Left lung (tissue), 14 donors: ENCODE measurements at places on chromosomes 11 and 22.

- no peak overlapping the region for H3K4me3 ChIP-seq
- no peaks in the 10 kb centered on the region for H3K27me3 ChIP-seq
- no peaks in the 10 kb centered on the region for H3K36me3 ChIP-seq
- H3K27ac ChIP-seq, result no peak overlapping the region
Observed at GRCh38 chr11:89529626-89530380, 38.6 kb upstream of the NOX4 start.

GRCh38 chr11:35180317-35181233 is 41.6 kb downstream of the CD44 start:
- H3K4me1 ChIP-seq, result peaks cover 5% of the 10 kb centered on the region
- no peak overlapping the region for H3K4me3 ChIP-seq
- H3K36me3 ChIP-seq, result peaks cover 88% of the 10 kb centered on the region
- no peaks in the 10 kb centered on the region for H3K27me3 ChIP-seq
- DNase-seq, result no peak

- H3K27ac ChIP-seq, result no peak overlapping the region
- peak; percentile 70 for DNase-seq
- H3K4me3 ChIP-seq, result no peak overlapping the region
- peaks cover 31% of the 10 kb centered on the region for H3K27me3 ChIP-seq
Observed at GRCh38 chr22:20156611-20157429, 6.0 kb upstream of the CCDC188 start.

GRCh38 chr11:18063125-18063524 is 17.1 kb upstream of the TPH1 start:
- no peaks in the 10 kb centered on the region for H3K27me3 ChIP-seq
- no peak overlapping the region for H3K4me3 ChIP-seq
- no peak for DNase-seq
